ENCODE measurements at places on chromosomes 7 and 10. TPM values are rescaled to one million over a fixed set of nuclear protein-coding genes. Genes with fewer than 3 reads are reported as not detected.

Gene C10orf67
- 0.18 TPM for total RNA-seq

Gene CHRM2
- total RNA-seq: not detected

Gene FGL2
- total RNA-seq: not detected

Gene SLC25A28
- 19.9 TPM for total RNA-seq

Gene STAG3
- 0.05 TPM for total RNA-seq

All from HT-29 (cell line).